IMR-90 (cell line): ENCODE measurements at places on chromosomes 3 and 15.

- peak; percentile 31 for DNase-seq
These were observed 121.6 kb downstream of the RBPMS2 start for GRCh38 chr15:64653757-64654156.

GRCh38 chr15:63086947-63087346, 34.7 kb upstream of the LACTB start:
- no peak for DNase-seq

DNA sequence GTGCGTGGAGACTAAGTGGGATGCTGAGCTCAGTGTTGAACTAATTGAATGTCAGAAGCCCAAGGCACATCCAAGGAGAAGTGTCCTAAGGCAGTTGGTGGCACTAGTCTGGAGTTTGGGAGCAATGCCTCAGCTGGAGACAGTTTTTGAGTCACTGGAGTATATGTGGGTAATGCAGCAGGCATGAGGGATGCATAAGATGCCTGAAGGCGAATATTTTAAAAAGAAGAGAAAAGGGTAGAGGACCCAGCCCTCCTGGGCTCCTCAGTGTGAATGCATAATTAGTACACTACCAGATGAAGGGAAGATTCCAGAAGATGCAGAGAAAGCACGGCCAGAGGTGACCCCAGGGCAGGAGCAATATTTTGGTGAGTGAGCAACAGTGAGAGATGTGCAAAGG, 25.1 kb upstream of the PROK2 start:
- no peak for DNase-seq

- peak; percentile 8 for DNase-seq
These were observed 646 bp downstream of the IQCB1 start for GRCh38 chr3:121834157-121834670.

GRCh38 chr3:127535901-127536829, 54.4 kb downstream of the TPRA1 start:
- no peak for DNase-seq

GRCh38 chr15:67133738-67134066, 68.3 kb downstream of the SMAD3 start:
- no peak for DNase-seq

- DNase-seq, result no peak
These were observed 164.3 kb upstream of the GMNC start for GRCh38 chr3:191026746-191027145.

GRCh38 chr15:69600556-69601085, 148.0 kb downstream of the RPLP1 start:
- DNase-seq, result no peak

GRCh38 chr3:185764980-185765370, 59.9 kb downstream of the IGF2BP2 start:
- DNase-seq, result no peak

DNA sequence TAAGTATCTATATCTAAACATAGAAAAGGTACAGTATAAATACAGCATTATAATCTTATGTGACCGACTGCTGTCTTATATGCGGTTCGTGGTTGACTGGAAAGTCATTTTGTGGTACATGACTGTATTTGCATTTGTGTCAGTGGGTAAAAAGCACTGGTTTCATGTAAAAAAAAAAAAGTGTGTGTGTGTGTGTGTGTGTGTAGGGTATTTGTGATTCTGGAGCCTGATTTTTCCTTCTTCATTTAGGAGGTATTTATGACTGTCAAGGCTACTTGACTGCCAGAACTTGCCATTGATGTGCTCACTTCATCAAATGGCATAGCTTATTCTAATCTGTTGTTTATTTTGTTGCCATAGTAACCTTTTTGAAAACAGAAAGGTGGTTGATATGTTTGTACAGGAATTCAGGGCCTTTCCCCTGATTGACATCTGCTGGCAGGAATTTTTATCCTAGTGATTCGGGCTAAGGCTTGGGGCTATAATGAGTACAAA, 63.2 kb downstream of the AKAP13 start:
- DNase-seq, result peak; percentile 33

GRCh38 chr3:57598765-57599360, 1.7 kb upstream of the ARF4 start:
- DNase-seq, result no peak

DNA sequence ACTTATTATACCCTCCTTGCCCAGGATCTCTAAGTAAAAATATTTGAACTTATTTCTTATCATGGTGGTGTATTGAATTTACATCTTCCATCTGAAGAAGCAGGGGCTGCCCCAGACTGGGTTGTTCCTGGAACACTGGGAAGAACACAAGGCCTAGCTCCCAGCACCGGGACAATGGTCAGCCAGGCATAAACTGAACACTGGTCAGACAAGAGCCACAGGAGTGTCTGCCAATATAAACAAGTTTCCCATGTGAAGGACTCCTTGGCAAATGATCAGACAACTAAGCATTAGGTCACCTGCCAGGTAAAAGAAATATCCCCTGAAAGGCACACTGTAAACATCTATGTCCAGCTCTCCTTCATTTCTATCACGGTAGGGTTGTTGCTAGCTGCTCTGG, 172.4 kb downstream of the ATP8B4 start:
- DNase-seq, result no peak

- DNase-seq, result no peak
These were observed 105.2 kb upstream of the KLHL25 start for GRCh38 chr15:85899927-85900326.

- no peak for DNase-seq
These were observed 138.5 kb upstream of the ABI3BP start for GRCh38 chr3:101131767-101132166.

GRCh38 chr15:63401078-63401477, 19.4 kb upstream of the CA12 start:
- no peak for DNase-seq

DNA sequence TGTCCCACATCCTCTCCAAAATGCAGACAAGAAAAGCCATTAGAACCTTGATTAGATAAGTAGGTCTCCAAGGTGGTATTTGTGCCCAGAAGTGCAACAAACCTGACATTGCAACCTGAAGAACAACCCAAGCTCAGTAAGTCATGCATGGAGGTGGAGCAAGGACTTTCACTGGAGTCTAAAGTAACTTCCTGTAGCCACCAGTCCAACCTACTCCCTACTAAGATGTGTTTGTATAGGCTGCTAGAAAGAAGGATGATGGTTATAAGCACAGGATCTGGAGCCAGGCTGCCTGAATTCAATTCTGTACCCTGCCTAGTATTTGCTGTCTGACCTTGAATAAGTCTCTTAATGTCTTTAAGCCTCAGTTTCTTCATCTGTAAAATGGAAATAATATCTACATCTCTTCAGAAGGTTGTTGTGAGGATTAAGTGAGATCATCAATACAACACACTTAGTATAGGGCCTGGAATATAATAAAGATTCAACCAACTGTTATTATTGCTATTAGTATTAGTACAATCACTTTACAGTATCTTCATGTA, 32.3 kb downstream of the HDC start:
- DNase-seq, result no peak

DNA sequence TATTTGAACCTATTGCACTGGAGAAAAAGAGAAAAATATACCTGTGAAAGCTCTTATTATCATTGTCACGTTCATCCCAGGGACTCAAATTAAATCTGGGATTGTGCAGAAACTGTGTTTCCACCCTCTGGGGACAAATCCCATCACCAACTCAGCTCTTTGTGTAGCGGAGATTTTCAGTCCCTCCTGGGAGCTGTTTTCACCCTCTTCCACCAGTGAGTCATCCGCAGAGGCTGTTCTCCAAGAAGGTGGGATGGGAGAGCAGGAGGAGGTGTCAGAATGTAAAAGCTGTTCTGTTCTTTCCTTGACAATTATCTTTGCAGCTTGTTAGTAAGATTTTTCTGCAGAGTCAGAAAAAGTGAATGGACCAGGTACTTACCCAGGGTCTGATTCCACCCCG, 28.0 kb downstream of the SV2B start:
- no peak for DNase-seq

DNA sequence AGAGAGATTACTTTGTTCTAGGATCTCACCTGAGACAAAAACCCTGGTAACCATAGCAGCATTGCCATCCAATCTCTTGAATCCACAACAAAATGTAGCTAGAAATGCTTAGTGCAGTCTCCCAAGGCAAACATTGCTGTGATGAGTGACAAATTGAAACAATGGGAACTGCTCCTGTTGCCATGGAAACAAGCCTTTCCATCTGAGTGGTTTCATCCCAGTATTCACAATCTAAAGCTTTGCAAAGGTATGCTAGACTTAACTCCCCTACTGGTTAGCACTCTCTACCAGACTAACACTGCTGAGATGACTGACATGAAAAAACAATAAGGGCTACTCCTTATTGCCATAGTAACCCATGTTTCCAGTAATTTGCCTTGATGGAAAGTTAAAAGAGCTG, 172.6 kb upstream of the CNTN3 start:
- DNase-seq, result no peak
